ENCODE measurements at places on chromosomes 16 and 17.

GRCh38 chr17:30421592-30421991 is 42.9 kb downstream of the CPD start:
- no peak for DNase-seq

DNA sequence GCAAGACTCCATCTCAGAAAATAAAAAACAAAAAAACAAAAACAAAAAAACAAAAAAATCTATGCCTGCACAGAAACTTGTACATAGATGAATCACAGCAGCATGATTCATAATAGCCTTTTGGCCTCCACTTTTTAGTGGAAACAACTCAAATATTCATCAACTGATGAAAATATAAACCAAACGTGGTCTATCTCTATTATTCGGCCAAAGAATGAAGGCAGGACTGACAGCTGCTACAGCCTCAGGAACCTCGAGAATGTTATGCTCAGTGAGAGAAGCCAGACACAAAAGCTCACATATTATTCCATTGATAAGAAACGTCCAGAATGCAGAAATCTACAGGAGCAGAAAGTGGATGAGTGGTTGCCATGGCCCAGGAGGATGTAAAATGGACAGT is 19.8 kb downstream of the PPL start:
- no peak for DNase-seq

GRCh38 chr16:4572715-4573114 is 16.6 kb downstream of the C16orf96 start:
- DNase-seq, result no peak

DNA sequence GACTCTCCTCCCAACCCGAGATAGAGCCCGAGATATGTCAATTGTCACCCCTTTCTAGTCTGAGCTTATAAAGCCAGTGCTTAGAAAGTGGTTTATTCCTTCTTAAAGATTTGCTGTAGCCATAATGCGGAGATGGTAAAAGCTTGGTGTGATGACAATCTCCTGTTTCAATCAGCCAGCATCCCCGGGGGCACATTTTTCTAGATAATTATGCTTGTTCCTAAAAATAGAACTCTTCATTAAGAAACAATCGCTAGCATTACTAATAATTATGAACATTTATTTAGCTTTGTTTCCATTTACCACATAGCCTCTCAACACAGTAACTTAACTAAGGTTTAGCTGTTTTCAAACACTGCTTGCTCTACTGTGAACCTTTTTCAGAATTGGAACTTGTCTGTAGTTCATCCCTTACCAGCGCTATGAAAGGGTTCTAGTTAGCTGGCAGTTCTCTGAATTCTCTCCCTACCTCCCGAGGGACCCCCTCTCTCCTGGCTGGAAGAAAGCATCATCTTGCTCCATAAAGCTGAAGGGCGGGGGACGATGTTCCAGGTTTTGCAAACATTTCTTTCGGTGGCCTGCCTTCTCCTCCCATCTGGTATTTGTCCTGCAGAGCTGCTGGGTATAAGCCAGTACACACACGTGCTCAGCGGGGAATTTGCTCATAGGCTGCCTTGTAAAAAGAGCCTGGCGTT is 922 bp upstream of the MRPL58 start:
- no peak for DNase-seq

GRCh38 chr17:68310152-68310551 is 18.9 kb downstream of the ARSG start:
- DNase-seq, result no peak

Data from hematopoietic multipotent progenitor cell treated with erythropoietin and hydrocortisone succinate and interleukin-3 and kit ligand, for 17 days (in vitro differentiated cells).